CD8-positive, alpha-beta memory T cell (primary cell): ENCODE measurements at places on chromosomes 2 and 18.

GRCh38 chr2:238771218-238771617 lies 76.7 kb upstream of the TWIST2 start:
- no peak for DNase-seq

DNA sequence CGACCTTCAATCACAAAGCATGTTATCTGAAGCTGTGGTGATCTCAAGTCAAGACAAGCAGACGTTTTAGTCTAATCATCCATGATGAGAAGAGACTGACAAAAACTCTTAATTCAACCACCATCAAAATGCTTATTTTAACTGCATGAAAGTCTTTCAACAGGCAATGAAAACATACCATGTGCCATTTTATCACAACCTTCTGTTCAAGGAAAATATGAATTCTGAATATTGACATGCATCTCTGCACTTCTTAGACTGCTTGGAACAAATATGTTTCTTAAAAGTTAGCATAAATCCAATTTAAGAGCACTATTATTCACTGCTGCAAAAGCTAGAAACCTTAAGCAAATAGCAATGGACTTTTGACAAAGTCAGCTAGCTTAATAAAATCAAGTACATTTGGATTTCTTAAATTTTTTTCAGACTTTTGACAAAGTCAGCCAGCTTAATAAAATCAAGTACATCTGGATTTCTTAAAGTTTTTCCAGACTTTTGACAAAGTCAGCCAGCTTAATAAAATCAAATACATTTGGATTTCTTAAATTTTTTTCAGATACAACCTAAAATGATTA lies 70.9 kb downstream of the OLA1 start:
- no peak for DNase-seq

DNA sequence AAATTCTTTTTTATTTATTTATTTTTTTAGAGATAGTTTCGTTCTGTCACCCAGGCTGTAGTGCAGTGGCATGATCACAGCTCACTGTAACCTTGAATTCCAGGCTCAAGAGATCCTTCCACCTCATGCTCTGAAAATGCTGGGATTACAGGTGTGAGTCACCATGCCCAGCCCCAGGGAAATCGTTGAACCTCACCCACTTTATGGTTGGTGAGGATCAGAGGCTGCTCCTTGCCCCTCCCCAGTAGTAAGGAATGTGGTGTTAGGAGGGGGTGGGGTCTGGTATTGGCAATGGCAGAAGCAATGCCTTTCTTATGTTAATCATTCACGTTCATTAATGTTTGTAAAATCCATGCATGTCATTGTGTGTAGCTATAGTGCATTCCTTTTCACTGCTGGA lies 161.9 kb downstream of the SUCLG1 start:
- no peak for DNase-seq

- no peak for DNase-seq
Measured at GRCh38 chr2:238589591-238590460, 163.1 kb downstream of the ASB1 start.

GRCh38 chr2:190446193-190446592 lies 38.0 kb downstream of the MFSD6 start:
- no peak for DNase-seq

DNA sequence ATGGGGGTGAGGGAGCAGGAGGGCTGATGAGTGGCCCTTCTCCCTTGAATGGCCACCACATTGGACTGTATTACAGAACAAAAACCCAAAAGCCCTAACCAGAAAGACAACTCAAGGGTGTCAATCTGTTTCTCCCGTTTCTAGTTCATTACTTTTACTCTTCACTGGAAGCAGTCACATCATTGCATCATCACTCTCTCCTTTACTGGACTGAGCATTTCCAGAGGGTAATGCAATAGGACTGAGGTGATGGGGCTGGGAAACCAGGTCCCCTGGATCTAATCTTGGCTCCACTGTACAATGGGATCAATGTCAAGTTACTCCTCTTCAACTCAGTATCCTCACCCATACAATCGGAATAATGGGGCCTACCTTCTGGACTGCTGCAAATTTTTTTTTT lies 56.1 kb downstream of the BCL2 start:
- no peak for DNase-seq

DNA sequence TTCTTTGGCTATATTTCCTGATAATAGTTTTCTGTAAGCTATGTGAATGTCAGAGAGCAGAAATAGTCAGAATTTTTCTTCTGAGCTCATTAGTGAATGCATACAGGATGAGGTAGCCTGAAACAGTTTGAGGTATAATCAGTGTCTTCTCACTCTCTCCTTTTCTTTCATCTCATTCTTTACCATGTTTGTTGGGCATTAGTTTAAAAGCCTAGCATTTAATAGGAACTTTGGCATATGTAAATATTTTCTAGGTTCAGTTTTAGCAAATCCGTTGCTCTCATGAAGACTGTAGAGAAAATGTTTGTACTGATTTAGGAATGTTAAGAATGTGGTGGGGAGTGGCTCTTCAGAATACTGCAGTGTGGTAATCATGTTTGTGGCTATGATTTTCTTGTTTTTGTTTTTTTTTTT lies 119.4 kb downstream of the PARD3B start:
- no peak for DNase-seq

- DNase-seq = no peak
Measured at GRCh38 chr18:11544060-11544633, 65.2 kb upstream of the SLC35G4 start.

- DNase-seq = no peak
Measured at GRCh38 chr18:63741769-63742168, 33.4 kb upstream of the SERPINB7 start.

DNA sequence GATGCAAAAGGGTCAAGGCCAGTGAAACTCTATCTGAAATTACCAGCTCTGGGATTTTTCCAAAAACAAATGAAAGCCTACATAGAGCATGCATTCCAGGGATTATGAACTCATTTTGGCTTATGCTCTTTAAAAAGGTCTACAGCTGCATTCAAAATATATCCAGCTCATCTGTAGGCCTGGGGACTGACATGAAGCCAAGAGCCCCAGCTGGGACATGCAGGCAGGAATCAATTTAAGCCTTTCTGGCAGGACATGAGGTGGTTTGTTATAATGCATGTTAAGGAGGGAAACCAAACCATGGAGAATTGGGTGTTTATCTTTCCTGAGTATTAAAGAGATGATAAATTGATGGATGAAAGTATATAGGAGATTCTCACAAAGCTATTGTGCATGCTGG lies 164.5 kb downstream of the RBM43 start:
- no peak for DNase-seq

DNA sequence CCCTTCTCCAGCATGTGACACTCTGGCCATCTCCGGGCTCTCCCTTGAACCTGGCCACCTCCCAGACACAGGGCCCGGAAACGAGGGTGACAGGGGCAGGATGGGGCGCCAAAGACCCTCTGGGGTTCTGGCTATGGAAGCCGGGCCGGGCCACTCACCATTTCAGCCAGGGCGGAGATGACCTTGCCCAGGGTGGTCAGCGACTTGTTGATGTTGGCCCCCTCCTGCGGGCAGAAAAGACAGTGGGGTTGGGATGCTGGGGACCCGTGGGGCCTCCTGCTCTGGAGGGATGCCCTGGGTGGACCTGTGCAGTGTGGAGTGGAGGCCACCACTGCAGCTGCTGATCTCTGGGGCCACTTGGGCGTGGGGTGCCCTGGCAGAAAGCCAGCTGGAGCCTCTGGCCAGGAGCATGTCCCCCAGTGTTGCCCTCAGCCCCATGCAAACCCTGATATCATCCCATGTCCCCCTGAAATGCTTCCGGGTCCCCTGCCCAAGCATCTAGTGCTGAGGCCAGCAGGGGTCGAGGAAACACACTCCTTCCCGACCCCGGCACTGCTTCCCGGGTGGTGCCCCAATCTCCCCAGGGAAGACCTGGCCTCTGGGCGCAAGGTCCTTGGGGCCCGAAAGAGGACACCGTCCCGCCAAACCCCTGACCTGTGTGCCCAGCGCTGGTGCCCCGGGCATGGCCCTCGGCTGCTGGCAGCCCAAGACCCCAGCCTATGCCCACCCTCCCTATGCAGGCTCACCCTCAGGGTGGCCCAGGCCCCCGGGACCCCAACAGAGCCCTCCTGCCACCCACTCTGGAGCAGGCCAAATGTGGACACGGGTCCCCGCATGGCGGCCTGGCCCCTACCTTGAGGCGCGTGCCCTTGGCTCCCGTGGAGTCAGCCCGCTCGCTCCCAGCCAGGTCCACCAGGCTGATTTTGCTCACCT lies 36.9 kb downstream of the KIF1A start:
- DNase-seq = no peak

DNA sequence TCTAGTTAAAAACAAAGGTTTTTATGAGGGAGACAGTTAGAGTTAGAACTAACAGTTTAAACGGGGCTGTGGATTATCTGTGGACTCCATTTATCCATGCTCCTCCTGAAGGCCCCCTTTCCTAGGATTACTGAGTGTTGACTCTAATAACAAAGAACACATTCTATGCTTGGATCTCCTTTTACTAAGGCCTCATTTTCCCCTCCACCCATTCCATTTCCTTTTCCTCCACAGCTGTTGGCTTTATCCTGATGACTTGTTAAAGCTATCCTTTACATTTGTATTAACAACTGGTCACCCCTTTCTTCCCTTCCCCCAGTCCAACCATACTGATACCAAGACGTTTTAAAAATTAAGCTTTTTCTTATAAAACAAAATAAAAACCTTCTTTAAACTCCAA lies 220.6 kb downstream of the SRBD1 start:
- no peak for DNase-seq

GRCh38 chr2:240425697-240426096 lies 9.8 kb upstream of the GPC1 start:
- DNase-seq = peak; percentile 16

- no peak for DNase-seq
Measured at GRCh38 chr2:28036307-28036706, 145.8 kb downstream of the BABAM2 start.
